ENCODE measurements at places on chromosomes 11 and 22.
A peak's percentile ranks its signal among the peaks of the same experiment; 100 is the strongest.

- peak; percentile 8 for DNase-seq
These were observed 253.0 kb upstream of the CCDC179 start for GRCh38 chr11:23112987-23113886.

- DNase-seq = no peak
These were observed 931.6 kb downstream of the BRD1 start for GRCh38 chr22:48895831-48896765.

DNA sequence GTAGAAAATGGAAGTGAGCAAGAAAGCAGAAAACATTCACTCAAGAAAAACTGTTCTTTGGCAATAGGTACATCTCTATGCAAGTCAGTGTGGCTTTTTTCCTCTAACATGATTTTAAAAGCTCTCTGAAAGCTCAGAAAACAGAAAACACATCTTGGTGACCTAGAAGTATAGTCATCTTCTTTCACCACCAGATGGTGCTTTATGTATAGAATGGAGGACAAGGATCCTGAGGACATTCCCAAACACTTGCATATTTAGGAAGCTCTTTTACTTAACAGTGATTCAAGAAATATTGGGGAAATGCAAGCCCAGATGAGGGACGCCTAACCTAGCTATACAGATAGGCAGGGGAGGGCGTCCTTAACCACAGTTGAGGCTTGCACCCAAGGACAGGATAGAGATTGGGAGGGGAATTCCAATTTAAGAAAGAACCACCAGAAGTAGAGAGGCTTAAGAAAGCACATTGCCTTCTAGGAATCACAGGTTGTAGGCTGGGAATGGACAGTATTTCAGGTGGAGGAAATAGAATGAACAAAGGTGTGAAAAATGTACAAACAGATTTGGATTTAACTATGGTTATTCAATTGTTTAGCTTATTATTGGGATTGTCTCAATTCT, 13.8 kb upstream of the CCDC81 start:
- DNase-seq = peak; percentile 12

DNA sequence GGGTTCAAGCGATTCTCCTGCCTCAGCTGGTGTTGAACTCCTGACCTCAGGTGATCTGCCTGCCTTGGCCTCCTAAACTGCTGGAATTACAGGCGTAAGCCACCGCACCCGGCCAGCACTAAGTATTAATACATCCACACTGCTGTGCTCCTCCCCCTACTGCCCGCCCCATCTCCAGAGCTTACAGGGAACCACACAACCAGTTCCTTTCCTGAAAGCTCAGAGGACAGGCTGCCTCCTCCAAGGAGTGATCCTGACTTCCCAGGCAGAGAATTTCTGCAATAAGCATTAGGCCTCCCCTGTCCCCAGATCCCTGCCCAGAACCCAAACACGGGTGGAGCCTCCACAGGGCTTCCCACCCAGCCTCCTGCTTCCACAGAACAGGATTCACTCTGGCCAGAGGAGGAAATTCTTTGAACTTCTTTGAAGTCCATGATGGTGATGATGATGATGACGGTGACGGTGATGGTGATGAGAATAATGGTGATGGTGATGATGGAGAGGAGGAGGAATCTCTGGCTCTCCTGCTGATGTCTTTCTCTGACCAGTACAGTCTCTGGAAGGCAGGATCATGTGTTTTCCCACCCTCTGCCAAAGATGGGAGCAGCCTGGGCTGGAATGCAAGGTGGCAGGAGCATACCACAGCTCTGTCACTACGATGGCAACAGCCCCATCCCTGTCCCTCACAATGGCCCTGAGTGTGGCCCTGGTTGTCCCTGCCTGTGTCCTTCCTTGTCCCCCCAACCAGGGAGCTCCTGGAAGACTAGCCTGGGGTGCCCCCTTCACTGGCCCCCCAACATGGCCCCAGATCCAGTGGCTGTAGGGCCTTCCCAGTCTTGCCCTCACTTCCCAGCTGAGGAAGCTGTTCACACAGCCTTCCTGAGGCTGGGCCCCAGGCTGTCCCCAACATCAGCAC, 33.5 kb upstream of the CSNK1E start:
- DNase-seq = no peak

GRCh38 chr11:122754553-122755322, 83.6 kb upstream of the CRTAM start:
- peak; percentile 66 for DNase-seq

GRCh38 chr11:79536155-79536917, 95.5 kb upstream of the TENM4 start:
- no peak for DNase-seq

GRCh38 chr22:24727218-24727851, 47.2 kb downstream of the PIWIL3 start:
- DNase-seq = no peak

DNA sequence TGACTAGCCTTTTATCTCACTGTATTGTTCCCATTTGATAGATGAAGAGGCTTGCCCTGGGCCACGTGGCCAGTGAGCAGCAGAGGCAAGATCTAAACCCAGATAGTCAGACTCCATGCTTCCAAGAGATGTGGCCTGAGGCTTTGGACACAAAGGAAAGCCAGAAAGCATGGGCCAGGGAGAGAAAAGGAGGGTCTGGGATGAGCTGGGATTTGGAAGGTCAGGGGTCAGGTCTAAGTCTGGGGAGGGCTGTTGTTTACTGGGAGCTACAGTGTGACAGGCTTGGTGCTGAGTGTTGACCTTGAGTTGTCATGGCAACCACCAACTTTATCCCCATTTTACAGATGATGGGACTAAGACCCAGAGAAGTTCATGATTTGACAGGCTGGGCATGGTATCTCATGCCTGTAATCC, 2.1 kb downstream of the SLC35E4 start:
- DNase-seq = no peak

DNA sequence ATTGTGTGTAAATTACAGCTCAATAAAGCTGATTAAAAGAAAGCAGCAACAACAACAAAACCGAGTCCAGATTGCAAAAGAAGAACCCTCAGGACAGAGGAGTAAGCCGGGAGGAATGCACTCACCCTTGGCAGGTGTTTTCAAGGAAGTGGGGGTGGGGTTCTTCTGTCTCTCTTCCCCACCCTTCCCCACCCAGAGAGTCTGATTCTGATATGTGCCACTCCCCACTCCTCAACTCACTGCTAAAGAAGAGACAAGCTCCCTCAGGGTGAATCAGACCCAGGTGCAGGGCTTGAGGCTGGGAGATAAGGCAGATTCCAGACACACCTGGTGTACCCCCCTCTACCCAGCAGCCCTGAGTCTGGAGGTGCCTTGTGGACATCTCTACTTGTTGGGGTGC, 38.4 kb upstream of the PHF21A start:
- DNase-seq = no peak

- DNase-seq = no peak
These were observed 339.8 kb upstream of the NARS2 start for GRCh38 chr11:78914503-78914902.

DNA sequence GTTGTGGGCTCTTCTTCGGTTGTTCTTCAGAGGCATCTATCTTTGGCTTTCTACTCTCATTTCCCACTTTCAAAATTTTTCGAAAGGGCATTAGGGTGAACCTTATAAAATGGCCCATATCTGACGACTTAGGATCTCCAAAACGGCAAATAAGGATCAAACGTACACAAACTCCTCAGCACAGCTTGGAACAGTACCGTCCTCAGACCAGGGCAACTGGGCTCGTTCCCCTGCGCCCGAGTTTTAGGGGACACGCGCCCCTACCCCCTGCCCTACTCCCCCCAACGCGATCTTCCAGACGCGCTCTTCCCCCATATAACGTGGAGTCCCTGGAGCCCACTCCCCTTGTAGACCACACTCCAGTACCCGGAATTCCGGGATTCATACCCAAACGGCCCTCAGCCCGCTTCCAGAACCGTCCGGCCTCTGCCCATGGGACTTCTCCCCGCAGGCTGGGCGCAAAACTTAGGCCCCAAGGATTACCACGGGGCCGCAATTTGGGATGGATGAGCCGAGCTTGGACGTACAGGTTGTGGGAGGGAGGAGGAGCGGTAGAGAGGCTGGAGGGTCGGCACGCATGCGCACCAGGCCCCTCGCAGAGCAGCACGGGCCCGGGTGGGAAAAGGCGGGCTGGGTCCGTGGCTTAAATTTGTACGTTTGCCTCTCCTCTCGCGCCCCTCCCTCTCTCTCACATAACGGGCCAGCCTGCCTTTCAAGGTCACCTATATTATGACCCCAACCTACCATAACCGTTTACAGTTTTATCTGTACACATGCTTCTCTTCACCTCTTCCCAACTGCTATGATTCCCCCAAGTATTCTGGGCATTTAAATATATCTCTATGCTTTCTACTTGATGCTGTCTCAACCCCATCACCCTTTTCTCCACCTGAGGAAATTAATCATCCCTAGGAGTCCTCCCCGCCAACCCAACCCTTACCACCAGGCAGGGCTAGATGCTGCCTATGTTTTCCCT, 3.4 kb downstream of the CCDC89 start:
- peak; percentile 43 for DNase-seq

GRCh38 chr11:86978756-86979608, 23.8 kb upstream of the FZD4 start:
- peak; percentile 27 for DNase-seq

DNA sequence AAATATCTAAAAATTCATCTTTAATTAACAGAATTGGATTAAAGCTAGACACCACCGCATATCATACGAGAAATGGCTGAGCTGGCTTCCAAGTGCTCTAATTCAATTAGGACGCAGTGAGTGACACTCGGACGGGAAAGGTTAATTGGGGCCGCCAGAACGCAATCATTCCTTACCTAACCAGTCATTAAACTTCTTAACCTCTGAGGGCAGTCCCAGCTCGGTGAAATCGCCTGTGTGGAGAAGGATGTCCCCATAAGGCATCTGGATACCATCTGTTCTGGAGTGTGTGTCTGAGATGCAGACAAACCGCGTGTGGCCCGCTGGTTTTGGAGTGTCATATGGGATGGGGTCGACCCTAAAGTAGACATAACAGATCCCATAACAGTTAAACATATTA, 50.3 kb downstream of the MPPED2 start:
- DNase-seq = no peak

GRCh38 chr11:67280788-67281551, 8.1 kb upstream of the ANKRD13D start:
- DNase-seq = no peak

- no peak for DNase-seq
These were observed 250.0 kb downstream of the NXPE2 start for GRCh38 chr11:114928260-114928870.

DNA sequence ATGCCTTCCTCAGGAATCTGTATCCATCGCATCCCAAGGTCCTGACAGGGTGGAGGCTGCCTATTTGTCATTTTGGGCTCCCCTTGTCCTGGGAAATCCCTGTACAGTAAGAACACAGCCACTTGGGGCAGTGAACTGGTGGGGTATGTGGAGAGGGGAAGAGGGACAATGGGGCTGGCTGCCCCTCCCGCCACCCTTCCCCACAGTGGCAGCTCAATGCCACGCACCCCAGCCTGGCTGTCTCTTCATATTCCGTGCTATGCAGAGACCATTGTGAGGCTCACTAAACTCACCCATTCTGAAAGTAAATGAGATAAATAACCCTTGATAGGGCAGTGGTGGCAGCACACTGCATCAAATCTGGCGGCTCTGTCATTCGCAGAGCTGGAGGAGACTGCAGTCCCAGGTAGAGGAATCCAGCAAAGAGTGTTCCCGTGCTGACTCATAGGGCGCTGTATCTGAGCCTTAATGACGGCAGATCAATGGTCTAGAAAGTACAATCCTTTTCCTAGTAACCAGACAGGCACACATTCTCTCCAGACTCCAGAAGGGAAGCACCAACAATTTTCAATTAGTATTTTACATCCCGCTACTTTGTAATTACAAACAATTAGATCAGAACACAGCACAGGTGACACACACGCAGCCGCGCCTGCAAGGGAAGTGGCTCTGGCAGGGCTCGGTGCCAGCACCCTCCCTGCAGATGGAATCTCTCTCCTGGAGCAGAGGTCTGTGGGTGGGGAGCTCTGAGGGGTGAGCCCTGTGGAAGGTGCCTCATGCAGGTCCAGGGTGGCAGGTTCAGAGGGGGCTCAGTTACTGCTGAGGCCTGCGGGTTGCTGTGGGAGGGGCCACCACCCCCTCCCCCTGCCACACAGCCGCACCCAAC, 167.9 kb upstream of the B3GAT1 start:
- DNase-seq = no peak

- no peak for DNase-seq
These were observed 16.9 kb upstream of the IPO7 start for GRCh38 chr11:9367551-9367950.

- DNase-seq = no peak
These were observed 715.8 kb upstream of the LRRC4C start for GRCh38 chr11:42175203-42175602.

GRCh38 chr11:69637198-69637940, 3.6 kb upstream of the CCND1 start:
- DNase-seq = no peak

DNA sequence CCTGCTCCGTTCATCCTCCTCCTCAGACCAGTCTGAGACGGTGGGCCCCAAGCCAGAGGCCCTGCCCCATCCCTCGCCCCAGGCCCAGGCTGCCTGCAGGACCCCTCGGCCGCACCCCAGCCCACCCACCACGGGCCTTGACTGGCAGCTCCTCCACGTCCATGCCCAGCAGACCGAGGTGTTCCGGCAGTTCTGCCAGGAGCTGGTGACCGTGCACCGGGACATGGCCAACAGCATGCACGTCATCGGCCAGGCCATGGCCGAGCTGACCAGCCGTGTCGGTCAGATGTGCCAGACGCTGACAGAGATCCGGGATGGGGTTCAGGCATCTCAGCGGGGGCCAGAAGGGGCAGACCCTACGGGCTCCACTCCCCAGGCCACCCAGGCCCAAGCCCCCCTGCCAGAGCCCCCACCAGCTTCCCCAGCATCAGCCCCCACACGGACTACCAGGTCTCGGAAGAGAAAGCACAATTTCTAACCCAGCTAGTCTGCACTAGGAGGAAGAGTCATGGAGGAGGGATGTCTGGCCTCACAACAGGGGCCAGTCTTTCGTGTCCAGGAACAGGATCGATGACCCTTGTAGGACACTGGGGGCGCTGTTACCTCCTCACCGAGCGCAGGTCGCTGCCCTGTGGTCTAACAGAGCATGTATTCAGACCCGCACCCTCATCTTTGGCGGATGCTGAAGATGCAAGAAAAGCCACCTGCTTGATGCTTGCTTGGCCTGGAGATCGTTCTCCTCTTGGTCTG, 66.3 kb downstream of the PRDM11 start:
- no peak for DNase-seq

GRCh38 chr22:29306835-29307595, 565 bp downstream of the GAS2L1 start:
- peak; percentile 94 for DNase-seq

DNA sequence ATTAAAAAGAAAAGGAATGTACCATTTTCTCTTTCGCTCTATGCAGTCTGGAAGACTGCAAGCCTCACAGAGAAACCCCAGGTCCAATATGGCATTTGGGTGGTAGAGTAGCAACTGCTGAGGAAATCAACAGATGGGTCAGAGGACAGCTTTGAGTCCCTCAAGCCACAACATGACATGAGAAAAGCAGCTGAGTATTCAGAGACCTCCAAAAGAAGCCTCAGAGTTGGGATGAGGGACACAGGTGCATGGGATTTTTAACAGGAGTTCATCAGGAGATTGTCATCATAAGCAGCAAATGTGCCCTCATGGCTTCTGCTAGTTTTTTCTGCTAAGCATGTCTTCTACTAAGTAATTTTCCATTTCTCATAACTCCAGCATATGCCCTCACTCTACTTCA, 111.6 kb downstream of the BLID start:
- no peak for DNase-seq
